ENCODE measurements at places on chromosomes 6 and 20.
A peak's percentile ranks its signal among the peaks of the same experiment; 100 is the strongest.

DNA sequence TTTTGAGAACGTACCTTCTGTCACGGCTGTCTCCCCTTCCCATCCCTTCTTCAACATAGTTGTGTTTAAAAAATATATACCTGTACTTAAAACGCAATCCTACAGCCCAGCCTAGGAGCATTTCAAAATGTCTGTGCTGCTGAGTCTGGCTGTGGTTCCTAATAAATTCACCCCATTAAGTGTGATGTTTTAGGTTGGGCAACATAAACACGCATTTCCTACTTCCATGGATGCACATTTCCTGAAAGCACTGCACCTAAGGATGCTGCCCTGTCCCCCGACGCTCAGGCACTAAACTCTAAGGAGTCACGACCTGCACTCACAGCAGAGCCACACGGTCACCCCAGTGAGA is 1.2 kb downstream of the REV3L start:
- no peak for DNase-seq

DNA sequence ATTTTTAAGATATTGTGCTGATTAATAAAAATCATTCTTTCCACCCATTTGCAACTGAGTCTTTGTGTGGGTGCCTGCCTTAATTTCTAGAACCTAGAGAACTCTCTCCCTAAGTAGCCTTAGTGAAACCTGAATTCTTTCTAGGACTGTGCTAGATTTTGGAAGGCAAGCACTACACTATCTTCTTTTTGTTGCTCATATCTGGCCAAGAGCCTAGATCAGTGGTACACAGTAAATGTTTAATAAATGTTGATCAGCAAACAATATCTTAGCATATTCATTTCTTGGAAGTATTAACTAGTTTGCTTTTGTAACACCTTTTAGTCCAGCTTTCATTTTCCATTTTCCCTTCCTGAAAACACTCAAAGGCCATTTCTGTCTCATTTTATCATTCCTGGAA is 108.5 kb upstream of the CARMIL1 start:
- DNase-seq, result no peak

DNA sequence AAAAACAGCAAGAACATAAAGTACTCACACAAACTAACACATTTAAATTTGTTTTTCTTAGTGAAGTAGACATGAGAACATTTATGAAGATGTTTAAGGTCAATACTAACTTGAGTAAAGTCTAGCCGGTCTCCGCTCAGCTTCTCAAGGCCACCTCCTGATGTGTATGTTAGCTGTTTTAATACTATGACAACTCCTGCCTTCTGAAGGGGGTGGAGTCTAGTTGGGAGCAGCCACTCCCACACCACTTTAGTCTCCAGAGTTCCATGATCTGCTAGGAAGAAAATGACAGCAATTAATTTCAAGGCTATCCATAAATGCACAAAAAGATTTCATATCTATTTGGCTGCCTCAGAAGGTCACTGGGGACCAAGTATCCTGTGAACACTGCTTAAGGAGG is at the start of gene GSTA3:
Gene GSTA3 (minus strand): TSS at position 168 of the 400 bp plus-strand sequence. CDS start 3,864 bp downstream, outside the sequence.
- DNase-seq, result no peak

GRCh38 chr6:154605178-154605881 is 94.8 kb upstream of the CNKSR3 start:
- DNase-seq, result no peak

- peak; percentile 81 for DNase-seq
Measured at GRCh38 chr6:157034436-157035230, 257.5 kb downstream of the ARID1B start.

DNA sequence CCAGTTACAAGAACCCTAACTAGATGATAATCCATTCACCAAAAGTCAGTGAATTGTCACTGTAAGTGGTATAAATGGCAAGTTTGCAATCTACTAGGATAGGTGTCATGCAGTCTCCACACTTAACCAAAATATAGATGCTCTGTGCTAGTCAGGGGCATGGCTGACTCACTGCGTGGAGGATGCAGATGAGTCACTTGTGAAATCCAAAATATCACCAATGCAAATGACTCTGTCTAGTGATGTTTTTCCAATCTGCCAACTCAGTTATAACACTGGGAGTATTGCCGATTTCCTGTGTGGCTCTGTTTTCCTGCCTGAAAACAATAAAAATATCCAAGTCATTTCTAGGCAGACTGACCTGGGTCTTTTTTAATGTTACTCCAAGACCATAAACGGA is 47.8 kb upstream of the NRSN1 start:
- no peak for DNase-seq

DNA sequence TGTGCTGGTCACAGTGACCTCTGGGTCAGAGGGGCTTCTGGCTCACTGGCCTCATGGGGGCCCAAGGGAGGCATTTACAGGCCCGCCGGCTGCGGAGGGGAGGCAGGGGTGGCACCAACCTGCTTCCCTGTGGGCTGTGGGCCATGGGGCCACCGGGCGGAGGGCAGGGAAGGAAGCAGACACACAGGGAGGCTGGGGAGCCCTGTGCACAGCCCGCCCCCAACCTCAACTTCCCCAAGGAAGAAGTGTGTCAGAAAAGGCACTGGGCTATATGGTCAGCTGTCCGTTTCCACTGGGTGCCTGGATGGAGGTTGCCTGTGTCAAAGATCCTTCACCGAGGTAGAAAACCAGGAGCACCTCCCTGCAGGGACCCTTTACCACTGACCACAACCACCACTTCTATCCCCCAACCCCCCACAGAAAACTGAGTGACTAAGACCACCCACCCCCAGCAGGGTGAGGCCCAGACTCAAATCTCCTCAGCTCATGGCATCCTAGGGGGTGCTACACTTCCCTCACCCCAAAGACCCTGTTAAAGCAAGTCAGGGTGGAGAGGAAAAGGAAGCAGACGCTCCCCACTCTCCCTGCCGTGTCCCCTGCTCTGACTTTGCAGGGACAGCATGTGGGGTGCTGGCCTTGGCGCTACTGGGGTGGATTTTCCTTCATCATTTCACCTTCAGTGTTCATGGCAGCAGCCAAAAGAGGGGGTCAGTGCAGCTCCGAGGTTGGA is 5.6 kb downstream of the CST3 start:
- DNase-seq, result no peak
